ENCODE measurements at places on chromosomes 3 and 15.

DNA sequence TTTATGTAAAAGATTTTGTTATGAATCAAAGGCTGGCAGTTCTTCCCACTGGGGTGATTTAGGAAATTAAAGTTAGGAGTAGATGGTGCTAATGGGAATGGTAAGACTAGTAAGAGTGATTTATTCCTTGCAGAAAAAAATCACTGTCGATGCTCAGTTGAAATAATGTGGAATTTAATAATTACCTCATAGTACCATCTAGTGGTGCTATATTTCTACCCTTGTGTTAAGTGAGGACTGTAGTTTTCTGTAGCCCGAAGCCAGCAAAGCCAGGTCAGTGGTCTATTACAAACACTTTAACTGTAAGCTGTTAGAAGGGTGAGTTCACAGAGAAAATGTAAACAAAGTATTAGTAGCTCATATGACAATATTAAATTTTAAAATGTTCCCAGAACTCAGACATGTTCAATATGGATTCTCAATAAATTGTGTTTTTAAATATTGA is 39.5 kb upstream of the GOLGA8J start:
- DNase-seq: no peak

GRCh38 chr15:69194854-69195253 is 34.4 kb downstream of the GLCE start:
- DNase-seq: no peak

DNA sequence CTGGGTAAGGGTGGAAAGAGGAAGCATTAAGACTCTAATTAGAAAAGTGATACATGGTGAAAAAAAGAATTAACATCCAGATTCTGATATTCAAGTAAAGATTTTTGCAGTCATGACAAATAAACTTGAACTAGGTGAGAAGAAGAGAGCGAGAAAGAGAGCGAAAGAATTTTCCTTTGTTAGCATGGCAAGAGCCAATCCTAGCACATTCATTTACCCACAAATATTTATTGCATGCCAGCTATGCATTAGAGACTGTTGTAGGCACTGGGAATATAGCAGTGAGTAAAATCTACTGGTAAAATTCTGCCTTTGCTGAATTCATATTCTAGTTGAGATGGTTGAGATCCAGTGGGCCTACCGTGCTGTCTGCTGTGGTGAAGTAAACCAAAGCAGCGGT is 177.9 kb upstream of the DPH6 start:
- DNase-seq: no peak

DNA sequence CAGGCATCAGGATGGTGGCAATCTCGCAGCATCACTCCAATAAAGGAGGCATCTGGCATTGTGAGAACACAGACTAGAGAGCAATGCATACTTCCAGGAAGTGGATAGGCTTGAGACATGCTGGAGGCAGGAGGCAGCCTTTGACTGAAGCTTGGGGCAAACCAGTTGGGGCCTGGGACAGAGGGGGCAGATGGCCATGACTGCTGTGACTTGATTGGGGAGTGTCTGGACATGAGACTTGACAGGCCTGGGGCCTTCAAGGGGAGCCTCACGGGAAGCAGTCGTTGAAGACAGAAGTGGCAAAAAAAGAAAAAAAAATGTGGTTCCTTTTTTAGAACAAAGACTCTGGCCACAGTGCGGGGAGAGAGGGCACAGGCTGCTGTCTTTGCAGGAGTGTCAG is 44.7 kb upstream of the CHRNA7 start:
- DNase-seq: no peak

- no peak for DNase-seq
These were observed 32.0 kb downstream of the RUVBL1 start for GRCh38 chr3:128091586-128091985.

DNA sequence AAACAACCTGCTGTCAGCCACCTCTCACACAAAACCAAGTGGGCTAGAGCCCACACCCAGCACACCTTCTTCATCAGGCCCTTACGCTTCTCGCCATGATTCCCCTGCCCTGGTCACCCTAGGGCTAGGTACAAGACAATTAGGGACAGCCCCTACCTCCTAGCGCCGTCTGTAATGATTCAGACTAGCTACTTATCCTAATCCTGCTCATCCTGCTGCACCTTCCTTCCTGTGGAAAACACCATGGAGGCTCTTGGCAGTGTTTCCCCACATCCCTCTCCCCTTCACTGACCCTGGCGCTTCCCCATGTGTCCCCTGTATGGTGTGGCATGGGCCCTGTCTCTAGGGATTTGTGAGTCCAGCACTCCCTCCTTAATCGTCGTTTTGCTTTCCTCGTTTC is 39.6 kb upstream of the ICE2 start:
- DNase-seq: no peak

DNA sequence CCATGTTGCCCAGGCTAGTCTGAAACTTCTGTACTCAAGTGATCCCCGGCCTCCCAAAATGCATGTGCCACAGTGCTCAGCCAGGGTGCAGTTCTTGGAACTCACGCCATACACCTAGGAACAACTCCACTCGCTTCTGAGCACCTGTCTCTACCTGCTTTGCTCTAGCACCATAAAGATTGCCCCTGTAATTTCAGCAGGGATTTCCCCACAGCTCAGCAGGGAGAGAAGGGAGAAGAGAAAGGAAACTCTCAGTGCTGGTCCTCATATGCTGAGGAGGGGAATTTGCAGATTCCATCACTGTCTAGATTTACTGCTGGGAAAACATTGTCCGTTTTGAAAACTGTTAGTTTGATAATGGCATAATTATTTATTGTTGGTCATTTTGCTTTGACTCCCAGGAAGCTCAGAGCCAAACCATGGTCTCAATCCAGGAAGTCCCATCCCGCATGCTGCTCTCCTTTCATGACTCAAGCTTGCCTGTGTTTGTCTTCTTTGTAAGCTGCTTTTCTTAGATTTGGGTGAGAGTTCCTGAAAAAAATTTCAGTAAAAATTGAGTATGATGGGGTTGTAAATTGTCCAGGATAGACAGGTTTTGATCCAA is 24.2 kb downstream of the TRIM71 start:
- DNase-seq: no peak

- no peak for DNase-seq
These were observed 913 bp upstream of the SCN5A start for GRCh38 chr3:38650248-38650951.

- DNase-seq: no peak
These were observed 60.1 kb downstream of the SGO1 start for GRCh38 chr3:20125897-20126296.

GRCh38 chr15:63020759-63021430 is 21.7 kb upstream of the TPM1 start:
- DNase-seq: no peak

DNA sequence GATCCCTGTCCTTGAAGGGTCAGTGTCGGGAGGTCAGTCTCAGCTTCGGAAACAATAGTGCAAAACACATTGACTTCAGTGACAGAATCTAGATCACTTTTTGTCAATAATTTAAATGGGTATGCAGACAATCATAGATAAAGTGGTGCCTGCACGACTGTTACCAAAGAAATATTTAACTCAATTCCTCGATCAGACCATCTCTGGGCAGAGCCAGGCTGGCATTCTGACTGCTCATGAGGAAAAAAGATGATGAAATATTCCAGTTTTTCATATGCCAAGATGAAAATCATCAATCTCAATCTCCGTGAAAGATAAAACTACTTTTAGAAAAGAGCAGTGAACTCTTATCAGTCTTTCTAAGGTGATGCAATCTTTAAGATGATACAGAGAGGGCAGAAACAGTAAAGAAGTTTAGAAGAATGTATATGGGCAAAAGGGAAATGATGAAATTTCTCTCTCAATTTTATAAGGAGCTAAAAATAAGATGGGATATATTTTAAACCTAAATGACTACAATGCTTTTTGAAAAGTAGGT is 169.9 kb downstream of the WDR72 start:
- no peak for DNase-seq

DNA sequence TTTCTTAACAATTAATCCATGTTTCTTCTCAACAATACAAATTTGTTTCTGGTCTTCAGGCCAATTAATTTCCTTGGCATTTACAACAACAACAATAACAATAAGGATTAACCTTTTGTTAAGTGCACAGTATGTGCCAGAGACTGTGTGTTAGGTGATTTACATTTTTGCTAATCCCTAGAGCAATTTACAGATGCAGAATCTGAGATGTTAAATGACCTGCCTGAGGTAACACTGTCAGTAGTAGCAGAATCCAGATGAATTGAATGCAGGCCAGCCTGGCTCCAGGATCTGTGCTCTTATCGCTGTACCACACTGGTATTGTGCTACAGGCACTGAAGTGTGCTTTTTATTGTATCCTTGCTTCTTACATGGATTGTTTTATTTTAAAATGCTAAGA is 122.2 kb downstream of the MEIS2 start:
- DNase-seq: no peak

DNA sequence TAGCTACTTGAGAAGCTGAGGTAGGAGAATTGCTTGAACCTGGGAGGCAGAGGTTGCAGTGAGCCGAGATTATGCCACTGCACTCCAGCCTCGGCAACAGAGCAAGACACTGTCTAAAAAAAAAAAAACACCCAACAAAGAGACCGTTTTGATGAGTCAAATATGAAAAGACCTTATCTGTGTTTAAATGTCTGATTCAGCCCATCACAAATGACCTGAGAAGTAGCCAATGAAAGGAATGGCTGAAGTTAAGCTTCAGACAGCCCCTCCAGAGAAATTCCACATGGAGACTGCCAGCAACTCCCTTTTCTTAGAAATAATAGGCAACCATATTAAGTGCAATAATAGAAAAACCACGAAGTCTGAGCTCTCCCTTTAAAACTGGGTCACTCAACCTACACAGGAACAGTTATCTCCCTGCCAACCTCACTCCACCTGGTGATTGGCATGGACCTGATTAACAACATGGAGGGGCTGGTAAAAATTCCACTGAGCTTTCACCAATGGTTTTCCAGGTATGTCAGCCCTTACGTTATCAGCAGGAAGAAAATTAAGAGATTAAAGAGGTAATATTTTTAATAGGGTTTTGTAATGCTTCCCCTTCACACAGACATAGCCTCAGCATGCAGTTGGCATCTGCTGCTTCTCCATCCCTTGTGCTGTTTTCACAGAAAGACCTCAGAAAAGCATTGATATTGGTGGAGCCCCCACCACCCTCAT is 238.1 kb upstream of the STT3B start:
- no peak for DNase-seq

DNA sequence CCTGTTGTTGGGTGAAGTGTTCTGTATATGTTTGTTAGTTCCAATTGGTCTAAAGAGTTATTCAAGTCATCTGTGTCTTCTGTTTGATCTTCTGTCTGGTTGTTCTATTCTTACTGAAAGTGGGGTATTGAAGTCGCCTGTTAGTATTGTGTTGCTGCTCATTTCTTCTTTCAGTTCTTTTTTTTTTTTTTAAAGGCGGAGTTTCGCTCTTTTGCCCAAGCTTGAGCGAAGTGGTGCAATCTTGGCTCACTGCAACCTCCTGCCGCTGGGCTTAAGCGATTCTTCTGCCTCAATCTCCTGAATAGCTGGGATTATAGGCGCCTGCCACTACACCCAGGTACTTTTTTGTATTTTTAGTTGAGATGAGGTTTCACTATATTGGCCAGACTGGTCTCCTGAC is 23.5 kb downstream of the PFN2 start:
- DNase-seq: no peak

- DNase-seq: no peak
These were observed 20.6 kb downstream of the LOXL1 start for GRCh38 chr15:73946795-73947370.

DNA sequence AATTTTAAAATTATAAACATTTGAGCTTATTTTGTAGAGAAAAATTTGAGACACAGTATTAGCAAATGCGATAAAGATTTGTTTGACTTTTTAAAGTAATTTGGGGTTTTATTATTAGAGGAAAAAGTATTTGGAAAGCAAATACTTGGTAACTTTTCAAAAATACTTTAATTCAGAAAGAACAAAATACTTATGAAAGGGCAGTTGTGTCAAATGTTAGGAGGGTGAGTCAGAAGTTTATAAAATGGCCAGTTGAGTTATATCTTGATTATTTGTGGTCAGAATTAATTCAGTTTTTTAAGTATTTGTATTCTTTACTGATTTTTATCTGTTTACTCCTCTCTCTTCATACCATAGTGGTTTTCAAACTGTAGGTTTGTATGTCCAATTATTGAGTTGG is 12.1 kb downstream of the LACTB start:
- no peak for DNase-seq

DNA sequence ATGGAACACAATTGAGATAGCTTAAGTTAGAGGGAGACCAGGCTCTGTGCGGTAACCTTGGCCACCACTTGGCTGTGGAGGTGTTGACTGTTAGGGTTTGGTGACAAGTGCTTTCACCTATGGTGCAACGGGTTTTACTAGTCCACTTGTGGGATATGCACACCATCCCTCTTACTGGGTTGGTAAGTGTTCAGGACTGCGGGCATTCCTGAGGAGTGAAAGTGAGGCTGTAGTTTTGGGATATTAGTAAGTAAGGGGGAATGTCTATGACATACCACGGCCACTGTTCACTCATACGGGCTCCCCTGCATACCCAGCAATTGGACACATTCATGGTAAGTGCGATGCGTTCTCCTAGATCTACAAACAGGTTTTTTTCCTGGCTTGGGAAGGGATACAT is 8.0 kb upstream of the RAD54L2 start:
- no peak for DNase-seq

- no peak for DNase-seq
These were observed 18.6 kb upstream of the SYNM start for GRCh38 chr15:99086327-99086667.

DNA sequence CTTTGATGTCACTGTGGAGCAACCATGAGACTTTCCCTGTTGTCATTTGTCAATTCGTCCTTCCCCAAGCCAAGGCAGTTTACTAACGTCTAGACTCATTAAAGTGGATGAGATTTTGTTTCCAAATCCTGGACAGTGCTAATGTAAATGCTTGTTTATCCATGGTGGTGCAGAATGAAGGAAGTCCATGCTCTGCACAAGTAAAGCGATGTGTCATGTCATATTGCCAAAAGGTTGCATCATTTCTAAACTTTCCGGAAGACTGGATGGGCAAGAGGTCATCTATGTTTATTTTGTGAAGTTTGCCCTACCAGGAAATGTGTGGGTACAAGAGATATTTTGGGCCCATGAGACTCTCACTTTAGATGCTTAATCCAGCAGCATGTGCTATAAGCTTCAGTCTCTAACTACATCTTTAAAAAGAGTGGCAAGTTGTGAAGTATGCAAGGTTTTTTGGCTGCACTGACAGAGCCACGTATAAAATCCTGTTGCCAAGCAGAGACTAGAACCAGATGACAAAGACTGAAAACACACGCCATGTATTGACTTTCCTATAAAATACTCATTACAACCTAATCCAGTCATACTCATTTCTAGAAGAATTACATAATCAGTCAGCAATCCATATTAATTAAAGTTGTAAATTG is 72.1 kb upstream of the FNDC3B start:
- DNase-seq: no peak

Measured in coronary artery (tissue), 2 donors.